ENCODE measurements at places on chromosomes 2 and 18.

- no peak for DNase-seq
These were observed 84.8 kb upstream of the PTPRM start for GRCh38 chr18:7482342-7482741.

DNA sequence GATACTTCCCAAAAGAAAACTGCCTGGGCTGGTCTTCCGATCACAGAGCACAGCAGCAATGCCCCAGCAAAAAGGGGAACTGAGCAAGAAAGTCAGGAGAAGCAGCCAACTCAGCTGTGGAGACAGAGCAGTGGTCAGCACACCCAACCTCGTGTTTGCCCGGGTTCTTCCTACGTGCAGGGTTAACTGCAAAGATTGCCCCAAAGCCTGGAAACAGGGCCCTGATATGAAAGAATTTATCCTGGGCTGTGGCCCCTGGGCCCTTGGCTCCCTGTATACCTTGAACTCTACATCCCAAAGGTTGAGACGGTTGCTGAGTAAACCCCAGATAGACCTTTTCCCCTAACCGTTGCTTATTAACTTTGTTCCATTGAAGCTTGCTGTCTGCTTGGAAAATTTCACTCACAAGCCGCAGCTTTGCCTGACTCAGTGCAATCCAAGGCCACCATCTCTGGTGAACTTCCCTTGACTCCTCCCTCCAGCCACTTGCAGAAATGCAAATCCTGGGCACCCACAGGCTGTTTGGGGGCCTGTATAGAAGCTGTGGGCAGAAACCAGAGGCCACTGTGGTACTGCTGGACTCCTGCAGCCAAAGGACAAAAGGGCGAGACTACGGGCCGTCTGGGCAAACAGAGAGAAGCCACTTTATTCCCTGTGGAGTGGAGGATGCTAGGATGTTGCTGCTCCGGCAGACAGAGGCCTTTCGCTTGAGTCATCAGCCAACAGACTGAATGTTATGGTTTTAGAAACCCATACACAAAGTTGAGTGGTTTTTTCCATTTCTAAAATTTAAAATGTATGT lies 18.2 kb downstream of the NRP2 start:
- no peak for DNase-seq

- DNase-seq: no peak
These were observed 73.2 kb upstream of the MYL1 start for GRCh38 chr2:210388148-210388547.

- DNase-seq: no peak
These were observed 1269.8 kb upstream of the PIK3C3 start for GRCh38 chr18:40685219-40685618.

DNA sequence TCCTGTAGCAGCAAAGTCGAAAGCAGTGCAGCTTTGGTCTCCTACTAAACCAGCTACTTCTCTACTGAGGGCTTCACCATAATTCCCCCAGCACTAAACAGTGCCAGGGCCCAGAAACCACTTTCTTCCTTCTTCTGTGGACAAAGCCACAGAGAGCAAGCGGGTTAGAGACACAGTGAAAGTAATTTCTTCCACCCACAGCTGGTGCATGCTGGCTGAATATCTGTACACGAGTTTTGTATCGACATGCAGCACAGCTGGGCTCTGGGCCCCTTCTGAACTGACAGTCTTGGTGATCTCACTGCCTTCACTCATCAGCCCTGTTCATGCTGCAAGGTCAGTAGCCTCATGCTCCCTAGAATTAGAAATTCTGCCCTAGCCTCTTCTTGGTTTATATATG lies 74.0 kb upstream of the SULT1C3 start:
- DNase-seq: no peak

Data from GF-D8 (cell line).